ENCODE measurements at places on chromosomes 6 and 20.

DNA sequence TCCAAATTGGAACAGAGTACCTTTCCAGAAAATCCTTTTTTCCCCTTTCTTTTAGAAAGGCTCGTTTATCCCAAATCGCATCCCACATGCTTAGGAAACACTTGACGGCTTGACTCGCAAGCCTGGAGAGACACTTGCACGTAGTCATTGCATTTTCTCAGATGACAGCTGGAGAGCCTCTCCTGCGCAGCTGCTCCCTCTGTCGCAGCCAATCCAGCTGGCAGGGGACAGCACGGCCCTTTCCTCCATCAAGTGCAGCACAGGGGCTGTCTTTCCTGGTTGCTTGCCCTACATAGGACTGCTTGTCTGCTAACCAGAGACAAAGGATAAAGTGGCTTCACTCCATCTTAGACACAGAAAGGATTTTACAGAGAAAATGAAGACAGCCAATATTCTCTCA, 77.6 kb upstream of the RGS17 start:
- no peak for DNase-seq

DNA sequence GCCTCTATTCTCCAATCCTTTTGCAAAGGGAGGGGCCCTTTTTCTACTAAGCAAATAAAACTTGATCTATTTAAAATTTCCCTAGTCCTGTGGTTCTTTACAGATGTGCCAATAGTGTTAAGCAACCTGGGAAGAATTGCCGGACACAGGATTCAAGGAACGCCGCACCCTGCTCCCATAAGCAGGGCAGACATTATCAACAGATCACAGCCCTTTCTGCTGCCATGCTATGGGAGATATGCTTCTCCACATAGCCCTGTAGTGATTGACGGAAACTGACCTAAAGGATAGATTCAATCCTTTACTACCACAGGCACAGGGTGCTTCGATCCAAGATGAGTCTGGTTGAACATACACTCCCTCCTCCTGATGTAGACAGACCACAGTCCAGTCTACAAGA, 118.4 kb upstream of the TRAF3IP2 start:
- no peak for DNase-seq

DNA sequence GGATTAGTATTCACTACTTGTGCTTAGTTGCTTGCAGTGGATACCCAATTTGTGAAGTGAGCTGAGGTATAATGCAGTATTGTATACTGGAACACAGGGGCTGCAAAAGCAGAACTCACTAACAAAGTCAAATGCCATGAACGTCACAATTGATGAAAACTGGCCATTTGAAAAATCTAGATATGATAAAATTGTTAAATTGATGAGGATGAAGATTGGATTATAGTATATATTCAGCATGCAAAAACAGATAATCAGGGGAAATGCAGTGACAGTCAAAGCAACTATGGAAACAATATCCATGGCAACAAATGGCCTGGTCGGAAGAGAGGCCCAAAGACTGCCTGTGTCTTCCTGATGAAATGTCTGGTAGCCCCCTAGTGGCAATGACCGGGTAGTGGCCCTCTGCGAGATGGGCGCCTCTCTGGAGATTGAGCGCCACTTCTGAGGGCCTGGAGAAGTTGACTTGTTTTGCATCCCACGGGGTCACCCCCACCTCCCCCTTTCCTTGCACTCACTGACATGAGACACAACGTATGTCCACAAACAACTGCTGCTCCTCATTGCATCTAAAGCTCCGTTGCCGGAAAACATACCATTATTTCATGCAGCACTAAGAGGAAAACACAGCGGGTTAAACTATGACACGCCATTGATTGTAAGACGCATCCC, 43.6 kb downstream of the C6orf15 start:
- peak; percentile 78 for DNase-seq

DNA sequence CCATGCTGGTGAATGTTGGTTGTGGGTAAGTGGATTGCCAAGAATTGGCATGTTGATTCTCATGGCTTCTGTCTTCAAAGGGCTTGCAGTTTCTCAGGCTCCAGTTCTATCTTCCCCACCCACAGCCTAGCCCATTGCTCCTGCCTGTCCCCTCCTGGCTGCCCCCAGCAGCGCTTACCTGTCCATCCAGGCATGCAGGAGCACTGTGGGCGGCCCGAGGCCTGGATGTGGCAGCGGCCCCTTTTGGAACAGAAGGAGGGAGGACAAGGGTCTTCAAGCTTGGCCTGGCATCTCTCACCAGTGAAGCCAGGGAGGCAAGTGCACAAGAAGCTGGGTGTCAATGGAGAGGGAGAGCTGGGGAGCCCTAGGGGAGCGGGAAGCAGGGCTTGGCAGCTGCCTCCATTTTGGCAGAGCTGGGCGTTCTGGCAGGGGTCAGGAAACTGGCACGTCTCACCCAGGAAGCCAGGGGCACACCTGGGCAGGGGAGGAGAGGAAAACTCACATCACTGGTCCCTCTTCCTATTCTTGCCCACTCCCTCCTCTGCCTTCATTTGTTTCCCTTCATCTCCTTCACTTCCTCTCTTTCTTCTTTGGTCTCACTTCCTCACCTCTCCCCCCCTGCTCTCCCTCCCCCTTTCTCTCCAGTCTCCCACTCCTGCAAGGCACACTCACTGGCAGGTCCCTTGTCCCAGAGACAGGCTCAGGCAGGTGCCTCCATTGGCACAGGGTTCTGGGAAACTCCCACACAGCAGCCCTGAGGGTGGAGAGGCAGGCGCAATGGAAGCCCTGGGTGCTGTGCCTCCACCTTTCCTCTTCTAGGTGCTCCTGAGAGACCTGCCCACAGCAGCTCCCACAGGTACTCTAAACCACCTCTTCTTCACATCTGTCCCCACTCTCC, 1.3 kb downstream of the NOTCH4 start:
- DNase-seq, result no peak

DNA sequence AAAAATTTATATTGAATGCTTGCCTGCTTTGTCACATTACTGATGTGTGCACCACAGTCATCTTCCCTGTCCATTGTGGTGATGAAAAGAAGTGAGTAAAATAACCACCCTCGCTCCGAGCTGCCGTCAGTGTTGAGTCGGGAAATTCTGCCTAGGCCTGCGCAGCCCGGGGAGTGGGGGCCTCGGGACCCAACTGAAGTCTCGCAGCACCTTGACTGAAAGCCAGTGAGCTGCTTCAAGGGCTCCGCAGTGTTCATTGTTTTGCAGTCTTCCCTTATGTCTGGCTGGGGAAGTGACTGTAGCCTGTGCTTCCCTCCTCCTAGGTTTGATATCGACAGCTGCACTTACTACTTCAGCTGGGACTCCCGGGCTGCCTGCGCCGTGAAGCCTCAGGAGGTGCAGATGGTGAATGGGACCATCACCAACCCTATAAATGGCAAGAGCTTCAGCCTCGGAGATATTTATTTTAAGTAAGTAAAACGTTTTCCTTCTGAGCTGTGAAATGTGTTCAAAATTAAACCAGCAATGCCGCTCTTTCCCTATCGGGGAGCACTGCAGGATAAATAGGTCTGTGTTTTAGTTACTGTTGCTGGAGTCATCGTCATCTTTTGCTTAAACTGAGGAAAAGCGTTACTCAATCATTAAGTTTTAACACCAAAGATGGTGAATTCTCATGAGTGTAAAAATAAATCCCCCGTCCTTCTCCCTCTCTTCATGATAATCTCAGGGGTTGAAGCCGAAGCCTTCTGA, 32.7 kb upstream of the SLC22A1 start:
- DNase-seq, result peak; percentile 55

- DNase-seq, result no peak
Measured at GRCh38 chr6:164045082-164045481, 630.6 kb downstream of the QKI start.

GRCh38 chr20:37229357-37229756, 32.3 kb downstream of the GHRH start:
- DNase-seq, result no peak

- DNase-seq, result no peak
Measured at GRCh38 chr6:92050216-92050615, 1369.1 kb downstream of the EPHA7 start.

- DNase-seq, result no peak
Measured at GRCh38 chr20:49478266-49478665, 4.2 kb downstream of the KCNB1 start.

DNA sequence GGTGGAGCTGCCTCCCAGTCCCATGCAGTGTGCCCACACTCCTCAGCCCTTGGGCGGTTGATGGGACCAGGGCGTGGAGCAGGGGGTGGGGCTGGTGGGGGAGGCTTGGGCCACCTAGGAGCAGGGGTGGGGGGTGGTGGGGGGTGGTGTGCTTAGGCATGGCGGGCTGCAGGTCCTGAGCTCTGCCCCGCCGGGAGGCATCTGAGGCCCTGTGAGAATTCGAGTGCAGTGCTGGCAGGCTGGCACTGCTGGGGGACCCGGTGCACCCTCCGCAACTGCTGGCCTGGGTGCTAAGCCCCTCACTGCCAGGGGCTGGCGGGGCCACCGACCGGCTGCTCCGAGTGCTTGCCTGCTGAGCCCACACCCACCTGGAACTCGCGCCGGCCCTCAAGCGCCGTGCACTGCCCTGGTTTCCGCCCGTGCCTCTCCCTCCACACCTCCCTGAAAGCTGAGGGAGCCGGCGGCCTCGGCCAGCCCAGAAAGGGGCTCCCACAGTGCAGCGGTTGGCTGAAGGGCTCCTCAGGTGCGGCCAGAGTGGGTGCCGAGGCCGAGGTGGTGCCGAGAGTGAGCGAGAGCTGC, 59.6 kb upstream of the PRL start:
- DNase-seq, result no peak

GRCh38 chr6:89258912-89259311, 41.8 kb upstream of the GABRR1 start:
- no peak for DNase-seq

DNA sequence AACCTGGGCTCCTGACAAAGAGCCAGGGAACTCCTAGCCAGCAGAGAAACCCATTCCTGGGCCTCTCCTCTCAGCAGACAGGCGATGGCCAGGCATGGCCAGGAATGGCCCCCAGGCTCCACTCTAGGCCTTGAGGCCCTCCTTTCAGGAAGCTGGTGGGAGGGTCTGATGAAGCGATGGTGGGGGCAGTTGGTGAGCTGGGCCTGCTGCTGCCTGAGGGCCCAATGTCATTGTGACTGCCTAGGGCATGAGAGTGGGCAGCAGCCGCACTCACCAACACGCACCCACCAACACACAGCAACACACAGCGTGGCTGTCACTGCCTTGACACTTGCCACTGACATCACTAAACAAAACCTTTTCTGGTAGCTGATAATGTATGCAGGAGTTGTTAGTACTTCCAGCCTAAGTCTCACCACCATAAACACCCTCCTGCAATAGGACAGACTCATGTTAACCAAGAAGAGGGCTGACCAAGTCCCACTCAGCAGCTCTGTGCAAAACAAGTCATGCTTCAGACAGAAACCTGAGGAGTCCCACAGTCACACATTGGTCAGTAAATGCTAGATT, 69.3 kb downstream of the ABHD12 start:
- DNase-seq, result no peak

GRCh38 chr6:43623880-43624785, 4.9 kb downstream of the GTPBP2 start:
- no peak for DNase-seq

- DNase-seq, result no peak
Measured at GRCh38 chr6:50390416-50390815, 322.9 kb upstream of the TFAP2D start.

DNA sequence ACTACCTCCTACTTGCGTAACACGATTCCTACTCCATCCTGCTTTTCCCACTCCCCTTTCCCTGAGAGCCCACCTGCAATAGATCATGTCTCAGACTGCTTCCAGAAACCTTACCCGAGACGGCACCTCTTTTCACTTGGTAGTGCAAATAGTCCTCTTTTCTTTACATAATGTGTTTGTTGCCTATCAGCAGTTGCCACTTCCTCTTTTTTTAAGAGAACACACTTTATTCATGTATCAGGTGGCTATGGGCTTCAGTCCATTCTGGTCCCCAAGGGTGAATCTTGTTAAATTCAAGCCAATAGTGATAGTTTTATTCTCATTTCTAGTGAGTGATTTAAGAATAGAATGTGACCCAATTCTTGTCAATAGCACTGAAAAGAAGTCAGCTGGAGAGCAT, 57.7 kb upstream of the FERMT1 start:
- no peak for DNase-seq

DNA sequence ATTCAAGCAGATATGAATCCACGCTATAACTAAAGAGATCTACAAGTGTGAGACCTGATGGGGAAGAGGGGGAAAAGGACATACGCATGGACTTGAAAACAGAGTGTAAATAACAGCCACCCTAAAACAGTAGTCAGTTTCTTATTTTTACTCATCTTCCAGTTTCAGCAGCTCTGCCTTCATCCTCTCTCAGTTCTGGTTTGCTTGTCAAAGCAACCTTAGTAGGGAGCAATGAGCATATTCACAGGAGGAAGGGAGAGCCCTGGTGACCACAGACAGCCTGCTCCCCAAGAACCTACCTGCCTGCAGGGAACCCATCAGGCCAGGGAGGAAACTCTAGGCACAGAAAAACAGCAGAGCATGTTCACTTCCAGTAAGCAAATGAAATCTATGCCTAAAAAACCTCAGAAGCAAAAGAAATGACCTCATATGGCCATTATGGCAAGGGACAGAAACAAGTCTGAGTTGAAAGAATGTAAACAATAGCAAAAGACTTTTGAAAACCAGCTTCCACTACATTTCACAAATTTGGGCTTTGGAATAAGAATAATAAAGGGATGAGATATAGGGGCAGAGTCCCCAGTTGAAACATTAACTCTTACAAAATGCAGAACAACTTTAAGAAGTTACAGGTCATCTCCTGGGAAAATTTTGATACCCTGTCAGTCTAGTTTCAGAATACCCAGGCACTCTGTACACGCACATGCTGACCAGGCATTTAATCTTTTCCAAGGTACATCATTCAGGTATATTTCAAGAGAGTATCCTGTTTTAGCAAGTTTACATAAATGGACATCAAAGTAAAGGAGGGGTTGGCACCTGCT, 120.8 kb upstream of the BCLAF1 start:
- DNase-seq, result peak; percentile 63

- peak; percentile 76 for DNase-seq
Measured at GRCh38 chr6:167998215-167998614, 744 bp downstream of the KIF25 start.

DNA sequence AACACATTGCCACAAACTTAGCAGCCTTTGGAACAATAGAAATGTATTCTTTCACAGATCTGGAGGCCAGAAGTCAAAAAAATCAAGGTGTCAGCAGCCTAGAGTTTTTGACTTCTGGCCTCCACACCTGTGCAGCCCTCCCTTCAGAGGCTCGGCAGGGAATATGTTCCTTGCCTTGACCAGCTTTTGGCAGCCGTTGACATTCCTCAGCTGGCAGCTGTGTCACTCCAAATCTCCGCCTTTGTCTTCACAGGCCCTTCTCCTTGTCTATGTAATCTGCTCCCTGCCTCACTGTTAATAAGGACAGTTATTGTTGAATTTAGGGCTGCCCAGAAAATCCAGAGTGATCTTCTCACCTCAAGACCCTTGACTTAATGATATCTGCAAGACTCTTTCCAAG, 17.2 kb upstream of the AHI1 start:
- no peak for DNase-seq

- peak; percentile 51 for DNase-seq
Measured at GRCh38 chr6:24883618-24884017, 52.1 kb downstream of the RIPOR2 start.
